ENCODE measurements at places on chromosomes 2 and 18.
A peak's percentile ranks its signal among the peaks of the same experiment; 100 is the strongest.

GRCh38 chr2:237244976-237245646 is 159.4 kb downstream of the COPS8 start:
- no peak for DNase-seq

- no peak for DNase-seq
Measured at GRCh38 chr2:56001947-56002346, 78.4 kb upstream of the EFEMP1 start.

DNA sequence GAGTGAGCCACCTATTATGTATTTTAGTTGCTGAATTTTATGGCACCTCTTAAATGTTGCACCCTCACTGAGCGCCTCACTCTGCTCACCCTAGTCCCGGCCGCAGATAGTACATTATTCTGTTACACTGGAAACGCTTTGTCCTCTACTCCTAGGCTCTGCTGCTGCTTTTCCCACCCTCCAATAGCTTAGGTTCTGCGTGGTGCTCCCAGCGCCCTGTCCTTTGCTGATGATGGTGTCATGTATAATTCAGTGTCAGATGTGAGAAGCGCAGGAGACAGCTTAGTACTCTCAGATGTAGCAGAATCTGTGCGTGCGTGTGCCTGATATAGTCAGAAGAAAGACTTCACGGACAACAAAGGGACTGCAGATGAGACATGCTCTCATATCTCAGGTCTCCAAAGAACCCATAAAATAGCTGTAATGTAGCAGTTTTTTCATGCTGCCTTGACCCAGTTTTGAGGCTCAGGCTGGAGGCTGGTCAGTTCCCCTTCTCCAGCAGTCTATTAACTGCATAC is 1.4 kb upstream of the REEP1 start:
- no peak for DNase-seq

GRCh38 chr18:72225958-72226357 is 318.2 kb downstream of the CBLN2 start:
- no peak for DNase-seq

GRCh38 chr2:13218205-13218604 is 501.5 kb downstream of the TRIB2 start:
- DNase-seq: no peak

DNA sequence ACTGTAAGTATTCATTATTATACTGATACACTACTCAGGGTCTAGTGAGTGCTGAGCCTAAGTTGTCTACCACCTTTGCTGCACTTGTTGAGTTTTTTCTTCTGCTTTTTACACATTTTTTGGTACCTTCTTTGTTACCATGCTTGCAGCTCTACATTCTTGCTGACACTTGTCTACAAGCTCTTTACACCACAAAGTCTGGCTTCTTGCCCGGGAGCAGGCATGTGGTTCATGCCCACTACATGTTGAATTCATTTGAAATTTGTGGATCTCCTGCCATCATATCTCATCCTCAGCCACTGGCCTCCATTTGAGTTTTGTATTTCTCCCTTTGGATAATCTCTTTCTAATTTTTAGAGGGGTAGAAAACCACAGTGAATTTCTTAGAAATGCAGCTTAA is 29.9 kb downstream of the IL18R1 start:
- no peak for DNase-seq

GRCh38 chr2:165203689-165204559 is at the start of gene SCN3A:
SCN3A (minus strand) TSS chr2:165204050; CDS start chr2:165176394, 27,656 bp downstream.
- peak; percentile 46 for DNase-seq

DNA sequence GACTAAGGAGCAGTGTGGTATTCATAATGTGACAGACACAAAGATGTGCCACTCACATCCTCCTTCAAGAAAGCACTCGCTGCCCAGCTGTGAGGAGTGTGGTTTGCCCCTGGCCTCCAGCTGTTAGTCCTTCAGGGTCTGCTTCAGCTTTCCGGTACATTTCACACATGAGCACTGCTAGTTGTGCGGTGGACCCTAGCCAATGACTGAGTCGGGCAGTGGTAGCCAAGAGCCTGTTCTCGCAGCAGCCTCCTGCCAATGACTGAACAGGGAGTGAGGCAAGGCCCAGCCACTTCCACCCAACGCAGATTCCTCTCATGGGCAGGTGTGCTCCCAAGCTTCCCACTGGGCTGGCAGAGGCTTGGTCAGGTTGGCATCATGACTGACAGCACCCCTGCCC is 254.3 kb downstream of the RBM43 start:
- DNase-seq: no peak

GRCh38 chr18:50518787-50519546 is 40.9 kb upstream of the MAPK4 start:
- DNase-seq: no peak

- DNase-seq: no peak
Measured at GRCh38 chr2:105943977-105944376, 199.3 kb downstream of the NCK2 start.

DNA sequence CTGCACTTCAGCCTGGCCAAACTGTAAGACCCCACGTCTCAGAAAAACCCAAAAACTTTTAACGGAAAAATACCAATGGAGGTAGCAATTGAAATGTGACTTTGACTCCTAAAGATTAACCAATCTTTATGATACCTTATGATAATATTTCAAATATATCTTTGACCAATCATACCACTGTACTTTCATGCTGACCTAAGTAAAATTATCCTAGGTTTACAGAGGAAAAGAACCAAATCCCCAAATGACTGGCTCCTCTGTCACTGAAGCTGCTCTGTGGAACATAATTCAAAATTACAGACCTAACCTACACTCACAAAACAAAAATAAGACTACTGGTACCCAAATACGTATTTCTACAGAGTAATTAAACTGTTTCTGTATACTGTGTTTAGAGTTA is 7.7 kb upstream of the STPG4 start:
- DNase-seq: no peak

DNA sequence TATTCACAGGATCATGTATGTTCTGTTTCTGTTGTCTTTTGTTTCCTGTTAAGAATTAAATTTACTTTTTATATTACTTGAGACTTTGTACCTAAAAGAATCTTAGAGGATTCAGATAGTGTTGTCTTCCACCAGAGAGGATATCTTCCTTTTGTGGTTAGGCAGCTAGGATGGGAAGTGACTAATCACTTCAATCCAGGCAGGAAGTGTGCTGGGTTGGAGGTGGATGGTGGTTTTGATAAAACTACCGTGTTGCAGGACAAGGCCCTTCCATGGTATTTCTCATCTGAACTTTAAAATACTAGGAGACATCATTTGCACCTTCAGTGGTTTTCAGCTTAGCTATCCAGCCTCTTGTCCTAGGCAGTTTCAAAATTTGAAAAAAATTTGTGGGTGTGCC is 728.6 kb upstream of the CDH2 start:
- DNase-seq: no peak

DNA sequence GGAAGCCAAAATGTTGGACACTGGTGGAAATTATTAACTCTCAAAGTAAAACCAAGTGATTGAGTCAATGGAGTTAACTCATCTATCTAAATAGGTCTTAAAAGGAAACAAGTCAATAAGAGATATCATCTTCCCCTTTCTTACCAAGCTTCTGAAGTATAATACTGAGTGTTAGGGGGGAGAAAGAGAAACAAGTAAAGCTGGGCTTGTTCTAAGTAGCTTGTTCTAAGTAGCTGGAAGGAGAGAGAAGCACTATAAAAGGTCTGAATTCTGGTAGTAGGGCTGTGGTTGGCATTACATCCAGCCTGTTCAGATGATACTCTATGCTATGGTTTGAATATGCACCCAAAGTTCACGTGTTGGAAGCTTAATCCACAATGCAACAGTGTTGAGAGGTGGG is 26.8 kb downstream of the YES1 start:
- DNase-seq: no peak

GRCh38 chr2:187514930-187515329 is 39.3 kb downstream of the TFPI start:
- DNase-seq: no peak

GRCh38 chr18:59954755-59955156 is 55.0 kb downstream of the PMAIP1 start:
- no peak for DNase-seq

DNA sequence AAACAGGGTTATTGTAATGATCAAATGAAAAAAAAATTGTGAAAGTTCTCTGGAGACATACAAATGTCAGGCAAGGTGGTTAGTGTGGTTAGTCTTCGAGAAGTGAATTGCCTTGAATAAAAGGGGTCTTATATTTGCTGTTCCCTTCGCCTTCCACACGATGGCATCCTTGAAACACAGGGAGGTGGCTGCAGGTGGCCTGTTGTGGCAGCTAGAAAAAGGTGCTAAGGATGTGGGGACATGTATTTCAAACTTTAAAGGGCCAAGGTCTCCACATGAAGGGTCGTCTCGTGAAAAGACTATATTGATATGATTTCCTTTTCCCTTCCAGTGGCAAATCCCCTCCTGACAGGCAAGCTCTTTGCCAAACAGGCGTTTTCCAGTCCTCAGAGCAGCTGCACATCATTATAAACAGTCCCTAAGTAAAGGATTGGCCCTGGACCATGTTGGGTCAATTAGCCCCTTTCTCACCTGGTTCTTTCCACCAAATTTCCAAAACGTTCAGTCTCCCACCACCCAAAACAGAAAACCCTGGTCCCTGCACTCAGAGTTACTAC is 68.5 kb downstream of the COPS8 start:
- peak; percentile 51 for DNase-seq

DNA sequence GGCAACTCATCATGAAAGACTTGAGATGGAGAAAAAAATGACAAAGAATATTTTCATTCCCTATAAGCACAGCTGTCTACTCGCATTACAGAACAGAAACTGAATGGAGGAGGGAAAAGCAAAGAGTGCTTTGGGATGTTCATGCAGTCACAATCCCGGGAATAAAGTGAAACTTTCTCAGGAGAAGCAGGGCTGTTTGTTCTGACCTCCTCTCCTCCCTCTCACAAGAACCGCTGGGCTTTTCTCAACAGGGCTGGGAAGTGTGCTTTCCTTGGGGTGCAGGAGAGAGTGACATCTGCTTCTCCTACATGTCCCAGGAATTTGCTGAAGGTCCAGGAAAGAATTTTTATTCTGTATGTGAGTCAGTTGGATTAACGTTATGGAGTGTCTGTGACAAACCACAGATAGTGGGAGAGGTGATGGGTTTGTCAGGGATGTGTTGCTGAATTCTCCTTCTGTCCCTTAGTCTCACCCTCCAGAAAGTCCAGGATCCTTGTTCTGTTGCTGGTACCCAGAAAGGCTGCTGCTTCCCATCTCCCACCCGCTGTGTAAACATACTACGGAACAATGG is 125.6 kb downstream of the HRH4 start:
- no peak for DNase-seq

GRCh38 chr2:172467382-172467781 is 40.0 kb downstream of the ITGA6 start:
- no peak for DNase-seq

DNA sequence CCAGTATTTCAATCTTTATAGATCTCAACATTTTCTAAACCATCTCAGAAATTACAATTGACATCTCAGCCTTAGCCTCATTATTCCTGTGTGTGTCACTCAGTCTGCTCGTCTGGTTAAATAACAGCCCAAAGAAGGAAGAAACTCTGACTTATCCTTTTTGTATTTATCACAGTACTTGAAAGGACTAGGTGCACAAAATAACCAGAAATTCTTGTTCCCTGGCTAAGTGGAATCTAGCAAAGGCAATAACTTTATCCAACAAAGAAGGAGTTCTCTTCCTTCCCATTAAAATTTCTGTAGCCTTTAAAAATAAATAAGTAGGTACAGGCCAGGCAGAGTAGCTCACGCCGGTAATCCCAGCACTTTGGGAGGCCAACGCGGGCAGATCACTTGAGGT is 139.9 kb upstream of the PID1 start:
- DNase-seq: no peak

DNA sequence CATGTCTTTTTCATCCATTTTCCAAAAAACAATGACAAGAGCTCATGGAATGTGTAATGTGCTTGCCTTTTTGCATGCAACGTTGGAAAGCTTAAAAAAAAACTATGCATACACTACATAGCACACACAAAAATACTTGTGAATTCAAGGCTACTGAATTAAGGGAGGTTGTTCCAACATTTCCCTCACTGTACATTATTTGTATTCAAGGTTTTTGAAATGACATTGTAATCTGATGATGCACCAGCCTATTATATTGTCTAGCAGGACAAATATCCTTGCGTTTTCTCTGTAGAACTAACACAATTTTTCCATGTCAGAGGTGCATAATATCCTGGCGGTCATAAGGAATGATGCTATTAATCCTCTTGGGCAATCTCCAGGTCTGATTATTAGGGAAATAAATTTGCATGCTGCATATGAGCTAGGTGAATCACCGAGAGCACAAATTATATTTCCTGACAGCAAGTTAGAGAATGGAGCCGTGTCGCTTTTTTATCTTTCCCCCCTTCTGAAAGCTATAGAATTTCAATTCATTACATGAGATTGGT is 836.9 kb upstream of the FANCL start:
- DNase-seq: no peak

GRCh38 chr2:149421791-149422190 is 91.4 kb downstream of the LYPD6 start:
- no peak for DNase-seq

GRCh38 chr2:241036397-241036963 is 38.1 kb downstream of the SNED1 start:
- no peak for DNase-seq

DNA sequence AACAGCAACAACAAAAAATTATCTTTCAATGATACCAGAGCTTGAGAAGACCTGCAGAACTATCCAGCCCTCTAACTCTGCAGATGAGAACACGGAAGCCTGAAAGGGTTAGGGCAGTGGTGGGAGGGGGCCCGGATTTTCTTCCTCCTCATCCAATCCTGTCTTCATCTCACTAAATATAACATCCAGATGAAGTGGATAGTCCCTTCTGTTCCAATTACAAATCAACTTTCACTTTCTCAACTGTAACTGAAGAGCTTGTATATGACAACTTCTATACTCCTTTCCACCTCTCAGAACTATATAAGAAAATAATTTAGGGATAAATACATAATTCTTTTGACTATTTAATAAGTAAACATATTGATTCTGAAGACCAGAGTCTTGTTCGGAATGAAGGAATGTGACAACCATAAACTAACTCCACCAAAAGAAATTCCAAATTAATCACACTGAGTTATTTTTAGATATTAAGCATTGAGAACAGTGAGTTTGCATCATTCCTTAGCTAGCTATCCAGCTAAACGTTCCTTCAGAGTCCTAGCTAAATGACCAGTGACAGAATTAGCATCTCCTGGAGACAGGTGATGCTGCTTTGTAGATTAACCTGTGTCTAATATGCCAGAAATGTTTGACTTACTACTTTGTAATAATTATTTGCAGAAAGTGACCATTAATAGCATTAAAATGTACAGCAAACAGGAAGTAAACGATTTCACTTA is 32.7 kb downstream of the SFT2D3 start:
- no peak for DNase-seq

DNA sequence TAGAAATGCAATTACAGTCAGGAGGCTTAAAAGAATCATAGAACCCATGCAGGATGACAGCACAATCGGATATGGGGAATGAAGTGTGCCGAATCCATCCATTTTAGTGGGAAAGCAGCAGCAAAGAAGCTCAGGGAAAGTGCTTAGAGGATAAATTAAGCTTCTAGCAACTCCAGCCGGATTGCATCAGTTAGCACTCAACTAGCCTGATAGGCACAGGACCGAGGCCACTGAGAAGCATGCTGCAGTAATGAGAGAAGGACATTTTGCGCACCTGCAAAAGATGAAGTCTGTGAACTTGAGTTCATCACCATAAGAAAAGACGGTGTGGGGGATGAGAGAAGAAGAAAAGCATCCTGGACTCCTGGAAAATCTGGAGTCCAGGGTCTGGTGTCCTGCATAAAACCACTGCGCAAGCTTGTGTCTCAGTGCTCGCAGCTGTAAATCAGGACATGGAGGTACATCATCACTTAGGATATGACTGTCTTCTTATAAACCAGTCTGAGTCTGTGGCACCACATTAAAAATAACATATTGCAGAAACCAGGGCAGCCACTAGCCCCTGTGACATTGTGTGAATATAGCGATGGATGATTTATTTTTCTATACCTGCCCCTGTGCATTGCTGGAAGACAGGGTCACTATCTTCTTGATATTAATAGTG is 665.5 kb upstream of the SOX11 start:
- no peak for DNase-seq
